COR-L47 (cell line): ENCODE measurements at places on chromosomes 16 and 17.

- no peak for DNase-seq
These were observed 253.3 kb upstream of the FOXF1 start for GRCh38 chr16:86256995-86257394.

DNA sequence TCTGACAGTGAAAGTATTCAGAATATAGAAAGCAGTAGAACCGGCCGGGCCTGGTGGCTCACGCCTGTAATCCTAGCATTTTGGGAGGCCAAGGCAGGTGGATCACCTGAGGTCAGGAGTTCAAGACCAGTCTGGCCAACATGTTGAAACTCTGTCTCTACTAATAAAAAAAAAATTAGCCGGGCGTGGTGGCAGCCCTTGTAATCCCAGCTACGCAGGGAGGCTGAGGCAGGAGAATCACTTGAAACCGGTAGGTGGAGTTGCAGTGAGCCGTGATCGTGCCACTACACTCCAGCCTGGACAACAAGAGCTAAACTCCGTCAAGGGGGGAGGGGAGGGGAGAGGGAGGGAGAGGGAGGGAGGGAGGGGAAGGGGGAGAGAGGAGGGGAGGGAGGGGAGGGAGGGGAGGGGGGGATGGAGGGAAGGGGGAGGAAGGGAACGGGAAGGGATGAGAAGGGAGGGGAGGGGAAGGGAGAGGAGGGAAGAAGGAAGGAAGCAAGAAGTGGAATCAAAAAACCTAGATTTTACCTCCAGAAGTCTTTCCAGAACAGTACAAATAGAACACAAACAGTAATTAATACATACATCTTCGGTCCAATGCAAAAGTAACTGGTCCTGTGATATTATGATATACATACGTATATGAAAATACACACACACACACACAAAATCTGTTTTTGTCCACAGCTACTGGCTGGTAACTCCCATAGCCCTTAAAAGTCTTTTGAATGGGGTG is 10.9 kb upstream of the NT5C start:
- no peak for DNase-seq

DNA sequence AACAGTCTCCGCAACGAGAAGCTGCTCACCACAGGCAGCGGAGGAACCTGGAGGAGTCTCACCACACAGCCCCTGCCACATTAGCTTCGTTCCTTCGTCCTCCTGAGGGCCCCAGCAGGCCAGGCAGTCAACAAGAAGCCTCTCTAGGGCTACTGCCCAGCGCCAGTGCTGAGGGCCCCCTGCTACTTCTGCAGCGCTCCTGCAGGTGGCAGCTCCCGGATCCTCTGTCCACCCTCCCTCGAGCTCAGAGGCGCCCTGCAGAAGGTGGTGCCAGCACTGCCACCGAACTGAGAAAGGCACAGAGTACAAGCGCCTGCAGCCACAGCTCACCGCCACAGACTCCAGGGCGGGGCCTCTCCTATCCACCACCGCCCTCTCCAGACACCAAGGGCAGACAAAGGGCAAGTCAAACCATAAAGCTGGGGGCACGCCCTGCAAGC is 27.3 kb downstream of the KDM8 start:
- DNase-seq, result no peak

GRCh38 chr17:81218459-81218858 is 4.3 kb downstream of the CEP131 start:
- no peak for DNase-seq

- no peak for DNase-seq
These were observed 1.6 kb downstream of the RAB11FIP4 start for GRCh38 chr17:31392856-31393748.

DNA sequence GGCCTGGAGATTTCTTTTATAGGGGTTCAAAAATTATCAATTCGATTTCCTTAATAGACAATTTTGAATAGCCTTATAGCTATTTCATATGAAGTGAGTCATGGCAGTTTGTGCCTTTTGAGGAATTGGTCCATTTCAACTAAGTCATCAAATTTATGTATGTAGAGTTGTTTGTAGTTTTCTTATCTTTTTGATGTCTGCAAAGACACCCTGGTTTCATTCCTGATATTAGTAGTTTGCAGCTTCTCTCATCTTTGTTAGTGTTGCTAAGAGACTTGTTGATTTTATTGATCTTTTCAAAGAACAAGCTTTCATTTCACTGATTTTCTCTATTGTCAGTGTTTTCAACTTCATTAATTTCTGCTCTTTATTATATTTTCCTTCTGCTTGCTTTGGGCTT is 44.2 kb downstream of the N4BP1 start:
- no peak for DNase-seq

DNA sequence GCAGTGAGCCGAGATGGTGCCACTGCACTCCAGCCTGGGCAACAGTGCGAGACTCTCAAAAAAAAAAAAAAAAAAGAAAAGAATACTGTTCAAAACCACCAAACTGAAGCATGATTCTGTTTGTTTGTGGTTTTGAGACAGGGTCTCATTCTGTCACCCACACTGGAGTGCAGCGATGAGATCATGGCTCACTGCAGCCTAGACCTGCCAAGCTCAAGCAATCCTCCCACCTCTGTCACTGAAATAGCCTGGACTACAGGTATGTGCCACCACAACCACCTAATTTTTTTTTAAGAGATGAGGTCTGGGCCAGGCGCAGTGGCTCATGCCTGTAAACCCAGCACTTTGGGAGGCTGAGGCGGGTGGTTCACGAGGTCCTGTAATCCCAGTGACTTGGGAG is 4.3 kb downstream of the SUMO2 start:
- no peak for DNase-seq

GRCh38 chr17:78617511-78618061 is 40.4 kb upstream of the DNAH17 start:
- no peak for DNase-seq

- DNase-seq, result no peak
These were observed 26.7 kb downstream of the ZNF276 start for GRCh38 chr16:89748076-89748475.

DNA sequence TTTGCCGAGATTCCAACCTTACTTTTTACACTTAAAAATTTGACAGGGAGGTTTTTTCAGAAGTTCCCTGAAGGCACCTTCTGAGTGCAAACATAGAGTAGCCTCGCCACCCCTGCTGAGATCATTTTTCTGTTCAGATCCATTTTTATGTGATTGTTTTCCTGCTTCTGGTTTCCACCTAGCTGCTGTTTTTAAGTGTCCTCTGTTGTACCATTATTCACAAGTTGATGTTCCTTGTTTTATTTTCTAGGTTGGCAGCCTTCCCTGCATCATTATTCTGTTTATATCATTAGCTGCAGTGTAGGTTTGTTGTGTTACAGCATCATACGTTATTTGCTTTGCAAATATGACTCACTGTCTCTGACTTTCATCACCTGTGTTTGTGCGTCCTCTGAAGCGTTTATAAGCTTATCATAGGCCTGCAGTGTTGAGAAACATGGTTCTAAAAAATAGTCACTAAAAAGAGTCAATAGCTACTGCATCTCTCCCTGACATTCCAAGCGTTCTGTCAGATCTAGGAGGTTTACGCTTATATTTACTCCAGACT is 116.9 kb upstream of the CLEC3A start:
- peak; percentile 84 for DNase-seq

GRCh38 chr17:13426991-13427390 is 174.7 kb downstream of the HS3ST3A1 start:
- no peak for DNase-seq

- no peak for DNase-seq
These were observed 13.5 kb upstream of the PRKAR1A start for GRCh38 chr17:68498479-68499326.

- DNase-seq, result no peak
These were observed 272.2 kb upstream of the CCL2 start for GRCh38 chr17:33982909-33983308.

GRCh38 chr17:5693821-5694220 is 109.5 kb upstream of the NLRP1 start:
- DNase-seq, result no peak

DNA sequence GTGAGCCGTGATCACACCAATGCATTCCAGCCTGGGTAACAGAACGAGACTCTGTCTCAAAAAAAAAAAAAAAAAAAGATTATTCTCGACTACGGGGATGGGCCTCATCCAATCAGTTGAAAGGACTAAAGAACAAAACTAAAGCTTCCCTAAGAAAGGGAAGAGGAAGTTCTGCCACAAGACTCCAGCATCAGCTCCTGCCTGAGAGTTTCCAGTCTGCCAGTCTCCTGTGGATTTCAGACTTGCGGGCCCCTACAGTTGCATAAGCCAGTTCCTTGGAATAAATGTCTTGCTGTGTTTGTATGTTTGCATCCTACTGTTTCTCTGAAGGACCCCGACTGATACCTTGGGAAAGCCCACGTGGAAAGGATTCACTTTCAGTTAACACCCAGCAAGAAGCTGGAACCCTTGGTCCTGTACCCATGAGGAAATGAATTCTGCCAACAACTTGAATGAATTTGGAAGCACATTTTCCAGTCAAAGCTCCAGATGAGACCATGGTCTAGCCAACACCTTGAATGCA is 26.3 kb upstream of the FZD2 start:
- no peak for DNase-seq

- no peak for DNase-seq
These were observed 50.9 kb upstream of the SDK2 start for GRCh38 chr17:73695035-73695738.

- DNase-seq, result no peak
These were observed 4.1 kb downstream of the PDF start for GRCh38 chr16:69326172-69326873.

DNA sequence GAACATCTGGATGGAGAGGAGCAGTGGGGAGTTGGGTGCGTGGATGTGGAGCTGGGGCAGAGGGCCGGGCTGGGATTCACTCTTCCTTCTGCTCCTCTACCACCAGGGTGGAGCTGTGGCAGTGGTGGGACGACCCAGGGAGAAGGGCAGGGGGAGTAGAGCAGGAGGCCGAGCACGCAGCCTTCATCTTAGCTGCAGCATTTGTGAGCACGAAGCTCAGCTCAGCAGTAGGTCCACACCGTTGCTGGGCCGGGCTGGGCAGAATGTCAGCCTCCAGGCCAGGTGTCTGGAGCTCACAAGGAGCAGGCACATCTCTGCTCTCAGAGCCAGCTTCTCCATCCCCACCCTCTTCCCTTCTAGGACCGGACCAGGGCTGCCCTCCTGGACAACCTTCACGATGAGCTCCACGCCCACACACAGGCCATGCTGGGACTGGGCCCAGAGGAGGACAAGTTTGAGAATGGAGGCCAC is 55.7 kb downstream of the OR1D5 start:
- no peak for DNase-seq

- no peak for DNase-seq
These were observed 42.1 kb upstream of the BHLHA9 start for GRCh38 chr17:1227917-1228780.

DNA sequence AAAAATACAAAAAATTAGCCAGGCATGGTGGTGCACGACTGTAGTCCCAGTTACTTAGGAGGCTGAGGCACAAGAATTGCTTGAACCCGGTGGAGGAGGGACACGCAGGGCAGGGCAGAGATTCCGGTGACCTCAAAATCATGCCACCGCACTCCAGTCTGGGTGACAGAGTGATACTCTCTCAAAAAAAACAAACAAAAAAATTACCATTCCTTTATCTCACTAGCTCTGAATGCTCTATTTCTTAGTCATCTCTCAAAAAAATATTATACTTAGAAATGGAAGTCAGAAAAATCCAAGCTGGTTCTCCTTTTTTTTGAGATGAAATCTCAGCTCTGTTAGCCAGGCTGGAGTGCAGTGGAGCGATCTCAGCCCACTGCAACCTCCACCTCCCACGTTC is 40.8 kb downstream of the SPOP start:
- no peak for DNase-seq

DNA sequence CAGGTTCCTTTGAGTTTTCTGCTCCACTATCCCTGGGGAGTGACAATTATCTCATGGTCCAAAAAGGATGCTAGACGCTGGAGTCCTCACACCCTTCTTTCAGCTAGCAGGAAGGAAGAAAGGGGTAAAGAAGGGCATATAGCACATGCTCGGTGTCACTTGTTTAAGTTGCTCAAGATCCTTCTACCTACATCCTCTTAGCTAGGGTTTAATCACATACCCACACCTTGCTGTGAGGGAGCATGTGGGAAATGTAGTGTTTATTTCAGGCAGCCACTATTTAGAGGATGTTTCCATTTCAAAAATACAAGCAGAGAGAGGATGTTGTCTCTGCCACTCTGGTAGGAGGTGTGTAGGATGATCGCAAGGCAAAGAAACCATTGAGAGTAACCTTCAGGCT is 4.5 kb downstream of the PRKCB start:
- DNase-seq, result no peak

- peak; percentile 66 for DNase-seq
These were observed 19.5 kb downstream of the PLLP start for GRCh38 chr16:57264950-57265371.

DNA sequence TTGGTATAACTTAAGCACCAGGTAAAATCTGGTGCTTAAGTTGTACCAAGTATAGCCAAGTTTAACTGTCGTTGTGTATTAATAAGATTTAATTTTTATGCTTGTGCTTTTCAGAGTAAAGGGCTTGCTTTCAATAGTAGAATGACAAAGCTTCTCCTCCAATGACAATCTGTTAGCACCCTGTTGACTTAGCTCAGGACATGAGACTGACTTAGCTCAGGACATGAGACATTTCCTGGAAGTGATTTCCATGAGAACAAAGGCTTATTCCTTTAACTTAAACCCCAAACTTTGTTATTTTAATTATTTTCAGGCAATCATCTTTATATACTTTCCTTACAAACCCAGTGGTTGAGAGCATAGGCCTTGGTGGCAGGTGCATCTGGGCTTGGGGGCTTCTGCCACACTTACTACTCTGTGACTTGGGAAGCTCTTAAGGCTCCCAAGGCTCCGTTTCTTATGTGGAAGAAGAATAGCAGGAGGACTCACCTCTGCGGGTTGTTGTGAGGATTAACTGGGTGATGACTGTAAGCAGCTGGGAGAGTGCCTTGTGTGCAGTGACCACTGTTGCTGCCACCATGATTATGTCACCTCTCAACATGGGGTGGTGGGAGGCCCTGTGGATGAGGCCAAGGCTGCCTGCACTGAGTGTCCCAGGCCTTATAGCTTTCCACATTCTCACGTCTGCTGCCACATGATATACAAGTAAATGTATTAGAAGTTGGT is 59.4 kb upstream of the CMIP start:
- no peak for DNase-seq

DNA sequence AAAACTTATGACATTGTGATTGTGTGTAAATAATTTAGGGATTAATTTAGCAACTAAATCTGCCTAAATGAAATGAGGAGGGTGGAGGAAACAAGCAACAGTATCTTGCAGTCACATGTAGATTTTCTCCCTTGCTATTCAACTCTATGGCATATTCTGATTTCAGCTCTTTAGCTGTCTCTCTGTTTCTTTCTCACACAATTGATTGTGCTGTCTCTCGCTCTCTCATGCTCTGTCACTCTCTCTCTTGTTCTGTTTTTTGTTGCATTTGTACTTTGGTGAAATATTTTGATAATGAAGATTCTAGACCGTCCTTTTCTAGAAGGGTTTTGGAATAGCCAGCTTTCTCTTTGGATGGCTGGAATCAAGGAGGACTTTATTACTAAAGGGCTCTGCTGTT is 70.6 kb downstream of the BCAS3 start:
- DNase-seq, result no peak

- DNase-seq, result no peak
These were observed 11.2 kb upstream of the MTSS2 start for GRCh38 chr16:70696952-70697593.
